ENCODE measurements at places on chromosomes 7 and 10. TPM values are rescaled to one million over a fixed set of nuclear protein-coding genes. Genes with fewer than 3 reads are reported as not detected.

The LDB3 gene
- not detected for total RNA-seq

The ATOH7 gene
- total RNA-seq: not detected

The AGR3 gene
- not detected for total RNA-seq

The NPFFR1 gene
- not detected for total RNA-seq

The PDE1C gene
- total RNA-seq: not detected

The PKD2L1 gene
- not detected for total RNA-seq

The MKX gene
- not detected for total RNA-seq

The SPDYE16 gene
- total RNA-seq: 2.9 TPM

The PRR15 gene
- not detected for total RNA-seq

The CCZ1B gene
- total RNA-seq: 90.3 TPM

DNA sequence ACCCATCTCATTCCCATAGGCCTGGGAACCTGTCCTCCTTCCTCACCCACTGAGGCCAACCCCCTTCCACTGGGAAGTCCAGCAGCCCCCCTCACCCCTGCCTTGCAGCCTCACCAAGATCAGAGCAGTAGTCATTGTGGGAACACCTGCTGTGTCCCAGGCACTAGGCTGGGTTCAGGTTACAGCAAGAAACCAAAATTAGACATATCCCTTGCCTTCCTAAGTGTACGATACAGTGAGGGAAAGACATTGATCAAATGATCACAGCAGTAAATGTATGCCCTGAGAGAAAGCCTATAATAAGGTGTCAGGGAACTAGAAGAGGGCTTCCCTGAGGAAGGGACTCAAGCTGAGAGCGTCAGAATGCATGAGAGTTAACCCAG lies 17.0 kb upstream of the C10orf105 start:
- no peak for DNase-seq

DNA sequence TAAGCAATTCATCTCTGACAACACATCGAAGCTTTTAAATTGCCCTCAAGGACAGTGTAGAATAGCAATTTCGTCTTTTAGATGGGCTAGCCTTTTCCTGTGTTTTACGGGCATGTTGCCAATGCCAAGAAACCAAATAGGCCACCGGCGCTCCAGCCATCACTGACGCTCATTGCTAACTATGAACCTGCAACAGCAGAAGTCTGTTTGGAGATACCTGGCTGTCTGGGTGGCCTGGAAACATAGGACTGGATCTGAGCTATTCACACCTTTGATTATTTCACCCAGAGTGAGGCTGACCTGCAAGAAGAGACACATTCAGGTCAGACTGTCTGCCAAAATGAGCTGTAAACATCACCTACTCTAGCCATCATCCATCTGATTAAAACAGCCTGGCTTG lies 12.0 kb downstream of the KPNA7 start:
- DNase-seq: no peak

DNA sequence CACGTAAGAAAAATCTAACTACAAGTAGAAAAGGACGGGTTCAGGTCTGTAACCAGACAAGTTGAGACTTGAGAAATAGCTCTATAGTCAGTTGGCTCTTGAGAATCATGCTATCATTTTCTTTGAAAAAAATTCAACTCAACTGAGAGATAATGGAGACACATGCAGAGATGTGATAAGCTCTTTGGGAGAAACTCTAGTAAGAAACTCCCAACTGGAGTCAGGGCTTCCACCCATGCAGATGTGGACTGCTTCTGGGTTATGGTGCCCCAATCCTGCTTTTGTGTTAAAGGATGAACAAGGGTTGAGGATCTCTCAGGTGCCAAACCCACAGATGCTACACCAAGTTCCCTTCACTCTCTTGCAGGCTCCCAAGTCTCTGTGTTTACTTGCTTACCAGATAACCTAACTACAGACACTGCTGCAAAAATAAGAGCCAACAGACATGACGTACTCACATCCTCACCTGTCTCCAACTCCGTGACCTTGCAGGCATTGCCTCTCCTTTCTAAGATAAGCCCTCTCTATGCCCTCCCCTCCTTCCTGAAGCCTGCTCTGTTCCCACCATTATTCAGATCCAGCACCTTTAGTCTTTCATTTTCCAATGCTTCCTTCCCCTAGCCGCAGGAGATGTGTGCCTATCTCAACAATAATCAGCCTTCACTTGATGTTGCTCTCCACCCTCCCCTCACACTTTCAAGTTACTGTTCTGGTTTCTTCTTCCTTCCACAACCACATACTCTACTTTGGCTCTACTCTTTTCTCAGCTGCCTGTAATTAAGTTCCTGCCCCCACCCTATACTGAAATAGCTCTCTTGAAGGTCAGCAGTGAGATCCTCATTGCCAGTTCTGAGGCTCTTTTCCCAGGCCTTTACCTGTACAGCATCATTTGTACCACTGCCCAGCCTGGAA lies 130.0 kb downstream of the ICA1 start:
- peak; percentile 83 for DNase-seq

GRCh38 chr10:25392132-25392531 lies 217.3 kb downstream of the GPR158 start:
- DNase-seq: no peak

GRCh38 chr7:111650456-111650999 lies 88.2 kb upstream of the IMMP2L start:
- no peak for DNase-seq

- DNase-seq: no peak
These were observed 145.0 kb downstream of the WDR37 start for GRCh38 chr10:1200866-1201807.

DNA sequence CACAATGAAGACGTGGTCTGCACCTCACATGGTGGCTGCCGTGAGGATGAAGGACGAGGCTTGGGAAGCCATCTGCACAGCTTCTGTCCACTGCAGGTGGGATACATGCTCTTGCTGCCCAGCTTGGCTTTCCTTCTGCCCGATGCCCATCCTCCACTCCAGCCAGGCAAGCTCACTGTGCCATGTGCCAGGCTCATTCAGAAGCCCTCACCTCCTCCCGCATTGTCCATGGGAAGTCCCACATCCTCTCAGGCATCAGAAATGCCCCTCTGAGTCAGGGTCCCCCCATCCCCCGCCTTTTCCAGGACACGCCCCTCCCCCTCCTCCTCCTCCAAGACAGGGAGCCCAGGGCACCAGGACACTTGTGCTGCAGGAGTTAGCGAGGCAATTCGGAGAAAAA lies 4.6 kb upstream of the NOM1 start:
- no peak for DNase-seq

- no peak for DNase-seq
These were observed 118.2 kb upstream of the NANOS1 start for GRCh38 chr10:118911363-118911762.

- DNase-seq: peak; percentile 46
These were observed 19.5 kb upstream of the CARD11 start for GRCh38 chr7:3063016-3063753.

DNA sequence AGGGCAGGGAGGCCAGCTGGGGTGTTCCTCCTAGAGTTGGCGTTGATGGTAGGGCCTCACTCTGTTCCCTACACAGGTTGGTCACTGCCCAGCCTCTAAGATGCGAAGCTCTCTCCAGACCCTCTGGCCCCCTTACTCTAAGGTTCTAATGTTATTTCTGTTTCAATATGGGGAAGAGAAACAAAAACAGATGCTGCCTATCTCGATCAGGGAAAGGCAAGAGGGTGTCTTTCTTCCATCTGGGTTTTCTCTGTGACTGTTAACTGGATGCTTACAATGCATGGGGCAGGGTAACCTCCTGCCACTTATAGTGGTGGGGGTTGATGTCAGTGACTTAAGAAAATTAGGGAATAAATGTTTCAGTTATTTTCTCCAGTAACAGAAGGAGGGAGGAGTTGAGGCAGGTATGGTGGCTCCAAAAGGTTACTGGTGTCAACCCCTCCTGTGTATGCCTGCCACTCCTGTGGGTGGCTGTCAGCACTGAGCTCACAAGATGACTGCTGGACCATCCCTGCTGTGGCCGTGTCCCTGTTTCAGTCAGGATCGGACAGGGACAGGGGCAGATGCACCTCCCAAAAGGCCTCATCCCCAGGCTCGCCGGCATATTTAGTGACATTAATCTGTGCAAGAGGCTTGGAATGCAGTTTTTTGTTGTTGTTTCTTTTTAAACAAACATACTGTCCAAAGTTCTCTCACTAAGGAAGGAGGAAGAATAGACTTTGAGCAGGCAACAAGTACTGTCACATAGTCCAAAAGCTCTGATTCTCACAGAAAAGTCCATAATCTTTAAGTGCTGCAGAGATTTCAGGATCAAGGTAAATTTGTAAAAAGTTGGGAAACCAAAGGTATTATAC lies 39.6 kb upstream of the SYPL1 start:
- no peak for DNase-seq

DNA sequence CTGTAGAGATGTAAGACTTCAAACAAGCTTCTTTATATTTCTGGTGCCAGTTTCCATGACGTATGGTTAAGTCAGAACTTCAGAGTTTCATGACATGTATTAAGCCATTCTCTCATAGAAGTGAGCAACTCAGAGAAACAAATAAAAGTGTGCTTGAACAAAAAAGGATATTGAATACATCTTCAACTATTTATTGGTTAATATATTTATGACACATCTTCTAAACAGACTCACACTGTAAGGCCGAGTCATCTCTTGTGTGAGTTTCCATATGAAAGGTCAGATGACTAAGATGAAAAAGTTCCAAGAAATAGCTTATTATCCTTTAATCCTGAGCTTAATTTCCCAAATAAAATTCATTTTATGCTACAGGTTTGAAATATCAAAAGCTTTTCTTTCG lies 105.5 kb upstream of the CSTF2T start:
- no peak for DNase-seq

All from CD4-positive, CD25-positive, alpha-beta regulatory T cell (primary cell).